ENCODE measurements at places on chromosomes 6 and 20. TPM values are rescaled to one million over a fixed set of nuclear protein-coding genes. Genes with fewer than 3 reads are reported as not detected.

The KCNK16 gene
- total RNA-seq = not detected

The TNFRSF21 gene
- 34.3 TPM for total RNA-seq

The DLK2 gene
- total RNA-seq = 5.1 TPM

The SLC25A27 gene
- 0.70 TPM for total RNA-seq

The DLL1 gene
- 0.23 TPM for total RNA-seq

The TSHZ2 gene
- total RNA-seq = not detected

The CST5 gene
- not detected for total RNA-seq

The RSPH9 gene
- total RNA-seq = 0.13 TPM

The SCRT2 gene
- not detected for total RNA-seq

The NFATC2 gene
- total RNA-seq = 7.5 TPM

The STX7 gene
- total RNA-seq = 24.0 TPM

The ADGRF4 gene
- total RNA-seq = 8.7 TPM

The FUT9 gene
- not detected for total RNA-seq

The DYNLT2 gene
- total RNA-seq = 0.65 TPM

The GHRH gene
- not detected for total RNA-seq

The FITM2 gene
- total RNA-seq = 8.2 TPM

The LY6G5C gene
- 0.77 TPM for total RNA-seq

The OR12D3 gene
- total RNA-seq = not detected

The XRN2 gene
- total RNA-seq = 121 TPM

The DAAM2 gene
- not detected for total RNA-seq

The RBCK1 gene
- 101 TPM for total RNA-seq

The RHAG gene
- 0.10 TPM for total RNA-seq

The HSPA12B gene
- total RNA-seq = 0.29 TPM

The CTCFL gene
- not detected for total RNA-seq

The EDN1 gene
- total RNA-seq = 41.0 TPM

The GFOD1 gene
- 2.4 TPM for total RNA-seq

The TMEM74B gene
- total RNA-seq = 3.1 TPM

The WFDC10B gene
- not detected for total RNA-seq

The SLC17A4 gene
- not detected for total RNA-seq

The SCUBE3 gene
- 0.05 TPM for total RNA-seq

The NRM gene
- 29.2 TPM for total RNA-seq

The C6orf58 gene
- 0.33 TPM for total RNA-seq

The OVOL2 gene
- 0.21 TPM for total RNA-seq

The ACSS1 gene
- total RNA-seq = 11.8 TPM

The DCBLD1 gene
- 32.9 TPM for total RNA-seq

The BNIP5 gene
- not detected for total RNA-seq

The NR2E1 gene
- 0.03 TPM for total RNA-seq

The GTSF1L gene
- not detected for total RNA-seq

The MEP1A gene
- total RNA-seq = not detected

The OR2B6 gene
- total RNA-seq = not detected

The COL20A1 gene
- 1.8 TPM for total RNA-seq

The CDC40 gene
- 9.2 TPM for total RNA-seq

The TREM1 gene
- total RNA-seq = not detected

The INSM1 gene
- not detected for total RNA-seq

The TAP1 gene
- 29.1 TPM for total RNA-seq

The FGD2 gene
- not detected for total RNA-seq

All from A549 treated with RU486 at 1 μM for 4 hours (cell line).